Effector CD4-positive, alpha-beta T cell (primary cell): ENCODE measurements at places on chromosomes 2 and 18.

DNA sequence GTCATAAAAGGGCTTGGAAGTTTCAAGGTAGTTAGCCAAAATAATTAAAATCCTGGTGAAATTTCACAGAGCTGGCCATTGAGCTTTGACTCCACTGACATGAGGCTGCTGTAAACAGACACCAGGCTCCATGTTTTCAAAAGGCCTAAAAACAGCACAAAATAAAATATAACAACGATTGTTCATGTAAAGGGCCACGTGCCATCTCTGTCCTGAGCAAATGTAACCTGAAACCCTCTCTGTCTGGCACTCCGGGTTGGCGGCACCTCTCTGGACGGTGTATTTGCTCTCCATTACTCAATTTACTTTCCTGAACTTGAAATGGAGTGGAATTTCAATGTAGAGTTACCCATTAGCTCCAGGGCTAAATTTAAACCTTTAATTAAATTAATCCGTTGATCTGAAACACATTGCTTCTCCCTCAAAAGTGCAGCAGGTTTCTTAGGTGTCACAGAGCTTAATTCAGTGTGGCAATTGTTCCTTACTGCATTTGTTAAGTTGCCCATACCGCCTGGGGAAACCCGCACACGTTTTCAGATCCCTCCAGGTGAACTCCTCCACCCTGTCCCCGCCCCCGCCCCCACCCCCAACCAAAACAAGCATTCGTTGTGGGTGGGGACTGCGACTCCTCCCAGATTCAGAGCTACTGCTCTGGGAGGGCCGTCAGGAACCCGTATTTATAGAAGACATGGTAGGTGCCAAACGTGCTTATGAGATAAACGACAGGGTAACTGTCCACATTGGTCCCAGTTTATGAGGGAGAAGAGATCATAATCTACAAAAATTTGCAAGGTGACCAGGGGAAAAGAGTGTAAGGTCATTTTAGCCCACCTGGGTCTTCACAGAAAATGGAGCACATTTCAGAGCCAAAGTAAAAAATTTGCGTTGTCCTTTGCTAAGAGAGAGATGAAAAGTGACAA is 1.2 kb upstream of the CABLES1 start:
- DNase-seq, result no peak

GRCh38 chr2:216635171-216635570 is 2.0 kb downstream of the IGFBP2 start:
- no peak for DNase-seq

DNA sequence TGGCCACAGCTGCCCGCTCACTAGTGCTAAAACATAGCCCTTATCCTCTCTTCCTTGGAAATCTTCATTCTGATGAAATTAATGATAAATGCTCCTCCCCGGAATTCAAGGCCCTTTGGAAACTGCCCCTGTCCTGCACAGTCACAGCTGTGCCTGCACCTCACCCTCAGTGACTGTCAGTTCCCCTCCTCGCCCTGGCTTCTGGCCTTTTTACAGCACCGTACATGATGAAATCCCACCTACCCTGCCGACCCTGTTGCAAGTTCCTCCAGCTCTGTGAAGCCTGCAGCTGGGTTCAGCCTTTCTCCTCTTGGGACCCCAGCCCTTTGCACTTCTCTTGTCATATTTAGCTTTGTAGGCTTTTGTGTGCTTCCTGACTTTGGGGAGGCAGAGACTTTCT is 48.4 kb downstream of the DCDC2C start:
- no peak for DNase-seq

GRCh38 chr2:43566461-43566729 is 29.4 kb downstream of the THADA start:
- no peak for DNase-seq

GRCh38 chr2:67232936-67233335 is 164.2 kb upstream of the ETAA1 start:
- no peak for DNase-seq
